ENCODE measurements at places on chromosomes 3 and 15.

- no peak for DNase-seq
These were observed 494.1 kb downstream of the GABRG3 start for GRCh38 chr15:27464941-27465612.

- DNase-seq: peak; percentile 56
These were observed 172.2 kb downstream of the SSR3 start for GRCh38 chr3:156382458-156383346.

GRCh38 chr3:99767291-99767690, 50.4 kb upstream of the CMSS1 start:
- DNase-seq: no peak

GRCh38 chr3:13494463-13495350, 14.6 kb downstream of the HDAC11 start:
- peak; percentile 46 for DNase-seq

- DNase-seq: no peak
These were observed 295.2 kb upstream of the WNT5A start for GRCh38 chr3:55782351-55782750.

GRCh38 chr3:14243782-14244181, 65.2 kb downstream of the LSM3 start:
- DNase-seq: no peak
